ENCODE measurements at places on chromosomes 6 and 20. TPM values are rescaled to one million over a fixed set of nuclear protein-coding genes. Genes with fewer than 3 reads are reported as not detected.

DNA sequence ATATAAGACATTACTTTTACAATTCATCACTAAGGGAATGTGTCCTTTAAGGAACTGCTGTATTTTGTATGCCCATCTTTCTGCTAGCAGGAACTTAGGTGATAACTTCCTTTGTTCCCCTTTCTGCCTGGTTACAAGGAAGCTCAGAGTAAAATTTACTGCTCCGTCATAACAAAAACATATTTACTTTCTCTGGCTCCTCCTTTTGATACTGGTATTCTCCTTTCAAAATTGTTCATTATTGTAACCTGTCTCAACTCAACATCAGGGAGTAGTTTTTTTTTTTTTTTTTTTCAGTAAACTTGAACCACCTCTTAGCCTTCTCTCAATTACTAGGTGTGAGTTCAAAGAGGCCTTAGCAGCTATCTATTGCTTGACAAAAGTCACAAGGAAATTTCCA, 37.1 kb downstream of the RIPOR2 start:
- no peaks in the 10 kb centered on the region for H3K36me3 ChIP-seq
- no peaks in the 10 kb centered on the region for H3K4me1 ChIP-seq
- H3K4me3 ChIP-seq: no peak overlapping the region
- no peaks in the 10 kb centered on the region for H3K27me3 ChIP-seq

The CCN5 gene
- total RNA-seq: 37.0 TPM

- peaks cover 9% of the 10 kb centered on the region for H3K4me1 ChIP-seq
- no peak overlapping the region for H3K4me3 ChIP-seq
- no peak overlapping the region for H3K27ac ChIP-seq
- no peaks in the 10 kb centered on the region for H3K36me3 ChIP-seq
- DNase-seq: no peak
- no peaks in the 10 kb centered on the region for H3K27me3 ChIP-seq
These were observed 29.8 kb downstream of the PSMB9 start for GRCh38 chr6:32883789-32884188.

DNA sequence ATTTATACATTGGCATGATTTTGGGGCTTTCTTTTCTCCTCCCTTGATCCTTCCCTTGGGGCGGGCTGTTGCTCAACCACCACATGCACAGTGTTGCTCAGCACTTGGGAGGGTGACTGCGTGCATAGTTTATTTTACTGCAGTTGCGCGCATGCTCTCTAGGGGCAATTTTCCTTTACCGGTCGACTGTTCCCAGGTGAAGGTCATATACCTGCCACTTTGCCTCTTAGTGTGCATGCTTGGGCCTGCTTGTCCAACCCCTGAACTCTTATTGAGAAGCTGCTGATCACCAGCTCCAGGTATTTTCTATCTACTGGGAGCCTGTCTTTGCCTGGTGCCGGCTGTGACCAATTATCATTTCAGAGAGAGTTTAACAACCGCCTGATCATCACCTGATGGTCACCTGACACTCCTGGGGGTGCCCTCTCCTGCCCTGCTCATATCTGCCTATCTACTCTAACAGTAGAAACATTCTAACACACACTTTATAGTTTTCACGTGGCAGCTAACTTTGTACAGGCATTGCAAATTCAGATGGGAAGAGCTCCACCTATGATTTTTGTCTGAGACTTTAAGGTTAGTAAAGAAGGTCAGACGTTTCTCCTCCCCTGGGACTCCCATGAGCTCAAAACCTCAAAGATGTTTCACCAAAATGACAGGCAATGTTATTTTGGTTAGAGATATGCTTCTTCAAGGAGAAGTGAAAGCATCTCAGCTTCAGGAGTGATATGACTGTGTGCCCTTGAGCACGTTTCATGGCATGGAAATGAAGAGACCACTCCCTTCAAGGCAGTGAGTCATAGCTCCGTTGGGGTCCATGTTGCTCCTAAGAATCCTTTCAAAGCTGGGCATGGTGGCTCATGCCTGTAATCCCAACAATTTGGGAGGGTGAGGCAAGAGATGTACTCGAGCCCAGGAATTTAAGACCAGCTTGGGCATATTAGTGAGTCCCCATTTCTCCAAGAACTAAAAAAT, 227.5 kb upstream of the MYLIP start:
- H3K27ac ChIP-seq: no peak overlapping the region
- no peak for DNase-seq
- no peaks in the 10 kb centered on the region for H3K27me3 ChIP-seq
- H3K36me3 ChIP-seq: no peaks in the 10 kb centered on the region

The LY6G6F gene
- not detected for total RNA-seq

DNA sequence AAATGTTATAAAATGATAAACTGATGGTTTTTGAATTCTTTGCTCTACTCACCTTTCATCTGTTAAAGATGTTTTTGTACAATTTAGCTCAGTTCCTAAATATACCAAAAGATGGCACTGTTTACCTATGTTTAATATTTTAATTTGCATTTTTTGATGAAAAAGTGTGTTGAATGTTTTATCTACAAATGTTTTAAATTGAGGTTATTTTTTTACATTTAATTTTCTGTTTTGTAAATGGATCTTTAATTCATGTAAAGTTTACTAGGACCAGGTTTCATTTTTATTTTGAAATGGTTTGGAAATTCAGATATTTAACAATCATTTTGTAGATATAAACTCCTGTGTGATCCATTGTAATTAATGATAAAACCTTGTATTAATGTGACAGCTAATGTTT, 30.0 kb downstream of the CDKAL1 start:
- no peaks in the 10 kb centered on the region for H3K4me1 ChIP-seq
- no peak for DNase-seq
- H3K36me3 ChIP-seq: no peaks in the 10 kb centered on the region
- H3K27me3 ChIP-seq: no peaks in the 10 kb centered on the region

- no peaks in the 10 kb centered on the region for H3K36me3 ChIP-seq
- DNase-seq: no peak
- no peak overlapping the region for H3K27ac ChIP-seq
- no peak overlapping the region for H3K4me3 ChIP-seq
- no peaks in the 10 kb centered on the region for H3K4me1 ChIP-seq
- H3K27me3 ChIP-seq: no peaks in the 10 kb centered on the region
These were observed 98.3 kb downstream of the SOD2 start for GRCh38 chr6:159594750-159595117.

Data from testis (tissue), 5 donors.